ENCODE measurements at places on chromosomes 7 and 10.

- no peak for DNase-seq
Measured at GRCh38 chr10:91571671-91572070, 61.2 kb downstream of the PPP1R3C start.

GRCh38 chr7:31850601-31851000 is 163.6 kb downstream of the PPP1R17 start:
- DNase-seq, result no peak

- DNase-seq, result no peak
Measured at GRCh38 chr7:93620057-93620456, 45.5 kb upstream of the CALCR start.

- no peak for DNase-seq
Measured at GRCh38 chr10:97701438-97702069, 12.0 kb upstream of the MARVELD1 start.

DNA sequence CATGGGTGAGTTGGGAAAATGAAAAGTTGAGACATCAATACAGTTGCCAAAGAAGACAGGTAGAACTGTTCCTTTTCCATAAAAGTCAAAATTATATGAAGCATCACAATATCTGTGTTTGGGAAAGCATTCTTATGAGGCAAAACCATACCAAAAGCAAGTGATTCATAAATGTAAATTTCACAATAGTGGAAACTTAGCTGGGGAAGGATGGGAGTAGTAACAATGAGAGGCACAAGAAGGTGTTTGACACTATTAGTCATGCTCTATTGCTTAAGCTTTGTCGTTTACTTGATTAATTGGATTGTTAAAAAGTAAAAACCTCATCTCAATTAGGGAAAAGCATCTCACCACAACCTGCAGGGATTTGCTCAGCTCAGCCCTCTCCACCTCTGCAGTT is 240.2 kb downstream of the C7orf25 start:
- DNase-seq, result no peak

DNA sequence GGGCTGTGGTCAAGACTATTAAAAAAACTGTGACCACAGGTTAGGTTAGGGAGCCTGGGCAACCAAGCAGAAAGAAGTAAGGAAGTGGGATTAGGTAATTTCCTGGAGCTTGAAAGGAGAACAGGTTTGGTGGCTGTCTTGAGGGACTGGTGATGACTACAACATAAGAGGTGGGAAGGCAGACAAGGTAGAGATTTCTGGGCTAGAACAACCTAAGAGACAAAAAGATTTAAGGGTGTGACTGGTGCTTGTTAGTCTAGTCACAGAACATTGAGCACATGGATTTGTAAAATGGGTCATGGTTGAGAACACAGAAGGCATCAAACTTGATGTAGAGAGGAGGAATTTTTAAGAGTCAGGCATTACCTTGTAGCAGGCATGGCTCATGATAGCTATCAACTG is 123.7 kb upstream of the ASAH2 start:
- no peak for DNase-seq

DNA sequence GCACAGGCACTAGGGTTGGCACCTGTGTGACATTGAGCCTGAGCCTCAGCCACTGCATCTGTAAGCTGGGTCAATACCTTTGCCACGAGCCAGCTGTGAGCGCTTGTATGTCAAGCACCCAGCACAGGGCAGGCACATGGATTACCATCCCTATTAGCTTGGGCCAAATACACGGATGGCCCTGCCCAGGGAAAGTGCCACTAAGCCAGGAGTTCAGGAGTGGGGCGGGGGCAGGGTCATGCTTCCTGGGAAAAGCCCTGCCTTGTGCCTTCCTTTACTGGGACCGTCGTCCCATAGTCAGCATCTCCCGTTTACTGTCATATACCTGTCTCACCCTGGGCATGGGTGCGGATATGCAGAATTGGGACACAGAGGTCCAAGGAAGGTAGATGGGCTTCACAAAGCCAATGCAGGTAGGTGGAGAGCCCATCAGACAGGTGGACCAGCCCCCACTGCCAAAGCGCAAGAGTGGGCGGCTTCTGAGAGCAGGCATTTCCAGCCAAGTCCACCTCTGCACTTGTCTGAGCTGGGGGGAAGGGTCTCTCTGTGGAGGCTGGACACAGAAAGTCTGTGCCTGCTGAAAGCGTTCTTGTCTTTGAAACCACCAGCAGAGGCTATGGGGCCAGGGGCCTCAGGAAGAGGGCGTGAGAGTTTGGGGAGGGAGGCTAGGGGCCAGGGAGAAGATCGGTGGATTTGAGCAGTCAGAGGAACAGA is 72.6 kb downstream of the VWA2 start:
- DNase-seq, result no peak

- DNase-seq, result no peak
Measured at GRCh38 chr10:114375047-114375446, 29.3 kb downstream of the AFAP1L2 start.

DNA sequence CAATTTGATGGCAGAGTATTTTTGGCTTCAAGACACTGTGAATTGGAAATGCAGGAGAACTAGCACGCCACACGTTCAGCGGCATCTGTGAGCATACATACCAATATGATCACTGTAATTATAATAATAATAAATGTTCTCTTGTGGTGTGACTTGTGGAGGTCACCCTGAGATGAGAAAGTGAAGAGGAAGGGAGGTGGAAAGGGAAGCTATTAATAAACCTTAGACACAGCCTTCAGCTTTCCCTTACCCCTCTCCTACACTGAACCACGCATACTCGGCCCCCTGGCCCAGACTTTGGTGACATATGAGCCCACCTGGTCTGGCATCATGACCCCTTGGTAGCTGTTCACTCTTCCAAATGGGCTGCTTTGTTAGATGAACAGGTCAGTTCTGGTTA is 139.1 kb downstream of the SORCS3 start:
- DNase-seq, result no peak

- DNase-seq, result no peak
Measured at GRCh38 chr10:126110489-126111180, 214.3 kb downstream of the FANK1 start.

- DNase-seq, result no peak
Measured at GRCh38 chr7:123433665-123434064, 100.7 kb downstream of the IQUB start.

DNA sequence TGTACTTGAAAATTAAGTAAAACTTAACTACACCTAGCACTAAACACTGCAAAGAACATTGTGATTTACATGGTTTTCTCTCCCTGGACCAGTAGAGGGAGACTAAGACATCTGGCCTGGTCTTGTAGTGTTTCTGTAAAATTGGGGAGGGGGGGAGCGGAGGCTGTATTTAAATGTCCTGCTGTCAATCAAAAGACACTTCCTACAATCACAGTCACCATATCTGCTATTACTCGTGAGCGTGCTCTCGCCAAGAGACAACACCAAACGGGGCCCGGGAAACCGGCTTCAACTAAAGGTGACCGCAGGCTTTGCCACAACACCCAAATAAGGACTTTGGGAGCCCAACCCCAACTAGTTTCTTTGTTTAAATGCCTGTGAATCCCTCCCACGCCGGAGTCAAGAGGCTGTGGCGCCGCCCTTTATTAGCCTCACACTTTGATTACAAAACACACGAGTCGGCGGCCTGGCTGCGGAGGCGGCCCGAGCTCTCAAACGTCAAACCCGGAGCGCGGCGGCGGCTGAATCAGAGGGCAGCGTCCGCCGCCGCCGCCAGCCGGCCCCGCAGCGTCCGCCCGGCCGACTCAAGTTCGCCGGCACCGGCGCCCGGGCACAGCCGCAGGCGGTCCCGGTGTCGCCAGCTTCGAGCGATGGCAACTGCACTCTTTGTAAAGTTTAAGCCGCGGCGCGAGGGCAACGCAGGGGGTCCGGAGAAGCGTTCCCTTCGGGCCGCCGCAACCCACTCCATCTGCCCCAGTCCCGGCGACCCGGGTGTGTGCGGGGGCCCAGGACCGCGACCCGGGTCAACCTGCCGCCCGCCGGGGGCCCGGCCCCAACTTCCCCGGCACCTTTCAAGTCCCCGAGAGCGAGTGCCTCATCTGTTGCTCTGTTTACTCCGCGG is 1.3 kb downstream of the KDM7A start:
- DNase-seq, result peak; percentile 87

DNA sequence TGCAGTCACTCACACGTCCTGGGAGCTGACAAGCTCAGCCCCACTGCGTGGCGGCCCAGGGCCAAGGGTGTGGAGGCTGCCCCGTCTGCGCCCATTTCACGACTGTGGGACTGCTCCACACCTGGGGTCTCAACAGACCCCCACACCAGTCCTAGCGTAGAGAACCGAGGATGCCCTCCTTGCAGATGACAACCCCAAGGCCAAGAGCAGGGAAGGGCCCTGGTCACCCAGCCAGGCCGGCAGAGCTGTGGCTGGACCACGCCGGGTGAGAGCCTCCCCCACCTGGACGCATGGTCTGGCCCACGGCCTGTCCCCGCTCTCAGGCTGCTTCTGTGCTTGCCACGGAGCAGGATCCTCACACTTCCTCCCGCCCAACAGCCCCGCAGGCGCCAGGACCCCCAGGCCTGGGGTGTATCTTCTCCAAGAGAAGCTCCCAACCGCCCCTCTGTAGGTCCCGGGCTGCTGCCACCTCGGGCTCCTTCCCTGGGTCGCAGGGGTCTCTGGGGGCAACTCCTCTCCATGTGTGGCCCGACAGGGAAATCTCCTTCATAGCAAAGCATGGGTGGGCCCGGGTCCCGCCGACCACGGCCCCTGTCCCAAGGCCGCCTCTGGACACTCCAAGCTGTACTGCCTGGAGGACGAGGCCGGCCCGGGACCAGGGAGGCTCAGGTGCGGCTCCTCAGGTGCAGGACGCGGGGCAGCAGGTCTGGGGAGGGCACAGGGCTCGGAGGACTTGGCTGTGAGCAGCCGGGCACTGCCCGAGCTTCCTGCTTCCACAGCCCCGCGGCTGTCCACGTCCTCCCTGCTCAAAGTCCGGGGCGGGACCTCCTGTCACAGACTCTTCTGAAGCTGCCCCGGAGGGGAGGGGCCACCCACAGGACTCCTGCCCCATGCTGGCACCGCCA is 88.8 kb downstream of the FOXL3 start:
- no peak for DNase-seq

DNA sequence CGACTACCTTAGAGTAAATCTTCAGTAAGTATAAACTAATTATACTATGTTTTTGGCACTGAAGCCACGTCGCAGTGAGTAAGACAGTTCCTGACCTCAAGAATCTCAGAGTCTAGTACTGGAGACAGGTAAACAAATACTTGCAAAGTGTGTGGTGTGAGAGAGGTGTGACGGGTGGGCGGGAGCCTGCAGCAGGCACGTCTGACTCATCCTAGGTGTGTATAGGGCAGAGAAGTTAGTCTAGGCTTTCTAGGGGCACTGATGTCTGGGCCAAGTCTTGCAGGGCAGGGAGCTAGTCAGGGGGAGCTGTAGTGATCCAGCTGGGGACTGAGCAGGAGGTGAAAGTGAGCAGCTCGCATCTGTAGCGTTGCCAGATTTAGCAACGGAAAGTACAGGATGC is 35.9 kb upstream of the SFTPD start:
- DNase-seq, result no peak

GRCh38 chr7:117077658-117078057 is 124.4 kb downstream of the ST7 start:
- DNase-seq, result no peak

DNA sequence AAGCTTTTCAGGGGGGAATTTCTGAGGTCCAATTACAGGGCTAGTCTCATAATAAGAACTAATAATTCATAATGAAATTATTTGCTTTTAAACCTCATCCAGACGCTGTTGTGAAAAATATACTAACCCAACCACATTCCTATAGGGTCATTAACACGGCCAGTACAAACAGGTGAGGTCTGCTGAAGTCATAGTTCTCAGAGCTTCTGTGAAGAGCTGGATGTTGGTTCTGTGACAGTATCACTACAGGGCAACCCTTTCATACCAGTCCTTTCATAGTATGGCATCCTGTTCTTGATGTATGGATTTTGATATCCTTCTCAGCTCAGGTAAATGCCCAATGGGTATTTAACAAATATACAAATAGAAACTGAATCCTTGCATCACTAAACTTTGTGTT is 62.3 kb upstream of the FAM133B start:
- DNase-seq, result no peak

DNA sequence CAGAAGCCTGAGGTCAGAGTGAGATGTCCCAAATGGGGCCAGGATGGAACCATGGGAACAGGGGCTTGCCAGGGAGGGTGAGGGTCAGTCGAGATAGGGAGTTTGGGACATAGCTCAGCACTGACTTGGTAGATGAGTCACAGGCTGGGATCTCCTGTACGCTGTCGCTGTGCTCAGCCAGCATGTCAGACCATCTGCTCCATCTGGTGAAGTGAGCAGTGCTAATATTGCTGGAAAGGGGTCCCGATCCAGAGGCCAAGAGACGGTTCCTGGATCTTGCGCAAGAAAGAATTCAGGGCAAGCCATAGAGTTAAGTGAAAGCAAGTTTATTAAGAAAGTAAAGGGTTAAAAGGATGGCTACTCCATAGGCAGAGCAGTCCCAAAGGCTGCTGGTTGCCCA is 505.6 kb downstream of the GALNT17 start:
- DNase-seq, result no peak

- DNase-seq, result no peak
Measured at GRCh38 chr7:102019461-102019860, 202.0 kb downstream of the CUX1 start.
